Small intestine (tissue), 16 donors: ENCODE measurements at places on chromosomes 4 and X. TPM values are rescaled to one million over a fixed set of nuclear protein-coding genes. Genes with fewer than 3 reads are reported as not detected.

The GLRB gene
- 1.8 TPM for polyA plus RNA-seq

The SMIM10L2A gene
- not detected for polyA plus RNA-seq

The NWD2 gene
- 0.01 TPM for polyA plus RNA-seq

GRCh38 chr4:166197166-166197565 lies 324.1 kb downstream of the TLL1 start:
- H3K36me3 ChIP-seq, result no peaks in the 10 kb centered on the region
- no peak overlapping the region for H3K4me3 ChIP-seq
- H3K27me3 ChIP-seq, result no peaks in the 10 kb centered on the region
- H3K4me1 ChIP-seq, result no peaks in the 10 kb centered on the region

DNA sequence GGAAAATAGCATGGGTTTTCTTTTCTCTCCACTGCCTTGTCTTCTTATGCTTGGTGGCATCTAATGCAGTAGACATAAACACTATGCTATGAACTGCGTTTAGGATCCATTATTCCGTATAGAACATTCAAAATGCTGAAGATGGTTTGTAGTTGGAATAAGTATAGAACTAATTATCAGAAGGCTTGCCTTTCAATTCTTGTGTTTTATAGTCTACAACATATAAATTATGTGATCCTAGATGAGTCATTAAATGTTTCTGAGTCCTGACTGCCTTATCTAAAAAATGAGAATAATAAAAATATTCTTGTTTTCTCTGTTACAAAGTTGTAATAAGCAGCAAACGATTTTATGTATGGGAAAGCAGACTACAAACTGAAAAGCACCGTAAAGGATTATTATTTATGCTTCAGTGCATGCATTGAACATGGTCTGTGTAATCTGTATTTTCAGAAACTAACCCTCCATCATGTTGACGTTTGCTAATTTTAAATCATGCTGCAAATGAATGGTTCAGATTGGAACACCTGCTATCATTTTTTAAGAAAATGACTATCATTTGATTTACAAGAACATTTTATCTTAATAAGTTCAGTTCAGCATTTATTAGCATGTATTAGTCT lies 335.9 kb upstream of the AADAT start:
- H3K27me3 ChIP-seq, result no peaks in the 10 kb centered on the region
- no peak overlapping the region for H3K4me3 ChIP-seq
- no peaks in the 10 kb centered on the region for H3K36me3 ChIP-seq
- H3K4me1 ChIP-seq, result no peaks in the 10 kb centered on the region

DNA sequence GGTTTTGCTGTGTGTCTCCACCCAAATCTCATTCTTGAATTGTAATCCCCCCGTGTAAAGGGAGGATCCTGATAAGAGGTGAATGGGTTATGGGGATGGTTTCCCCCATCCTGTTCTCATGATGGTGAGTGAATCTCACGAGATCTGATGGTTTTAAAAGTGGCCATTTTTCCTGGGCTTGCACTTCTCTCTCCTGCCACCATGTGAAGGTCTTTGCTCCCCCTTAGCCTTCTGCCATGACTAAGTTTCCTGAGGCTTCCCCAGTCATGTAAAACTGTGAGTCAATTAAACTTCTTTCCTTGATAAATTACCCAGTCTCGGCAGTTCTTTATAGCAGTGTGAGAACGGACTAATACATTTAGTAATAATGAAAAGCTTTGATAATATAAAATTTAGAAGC lies 46.9 kb downstream of the ANTXR2 start:
- no peaks in the 10 kb centered on the region for H3K4me1 ChIP-seq
- no peak overlapping the region for H3K27ac ChIP-seq
- H3K36me3 ChIP-seq, result peaks cover 4% of the 10 kb centered on the region
- no peaks in the 10 kb centered on the region for H3K27me3 ChIP-seq

DNA sequence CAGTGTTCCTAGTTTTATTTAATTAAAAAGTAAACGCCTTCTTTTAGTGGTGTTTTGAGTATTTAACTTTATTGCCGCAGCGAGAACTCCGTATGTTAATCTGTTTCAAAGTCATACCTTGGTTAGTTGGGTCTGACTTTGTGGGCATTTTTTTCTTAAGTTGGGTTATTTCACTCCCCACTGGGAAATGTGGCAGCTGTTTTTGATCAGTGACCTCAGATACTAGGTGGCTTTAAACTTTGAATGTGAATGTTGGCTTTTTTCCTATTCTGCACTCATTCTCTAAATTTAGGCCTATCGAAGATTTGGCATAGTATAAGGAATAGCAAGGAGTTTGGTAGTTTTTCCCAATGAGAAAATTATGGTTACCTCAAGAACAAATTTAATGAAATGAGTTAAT lies 85.9 kb downstream of the FIP1L1 start:
- H3K27me3 ChIP-seq, result no peaks in the 10 kb centered on the region
- no peaks in the 10 kb centered on the region for H3K4me1 ChIP-seq
- H3K36me3 ChIP-seq, result no peaks in the 10 kb centered on the region
- no peak for DNase-seq
- H3K27ac ChIP-seq, result no peak overlapping the region

- no peaks in the 10 kb centered on the region for H3K4me1 ChIP-seq
- no peak for DNase-seq
- no peak overlapping the region for H3K4me3 ChIP-seq
- no peaks in the 10 kb centered on the region for H3K36me3 ChIP-seq
Observed at GRCh38 chr4:73815145-73815544, 21.3 kb upstream of the CXCL6 start.

DNA sequence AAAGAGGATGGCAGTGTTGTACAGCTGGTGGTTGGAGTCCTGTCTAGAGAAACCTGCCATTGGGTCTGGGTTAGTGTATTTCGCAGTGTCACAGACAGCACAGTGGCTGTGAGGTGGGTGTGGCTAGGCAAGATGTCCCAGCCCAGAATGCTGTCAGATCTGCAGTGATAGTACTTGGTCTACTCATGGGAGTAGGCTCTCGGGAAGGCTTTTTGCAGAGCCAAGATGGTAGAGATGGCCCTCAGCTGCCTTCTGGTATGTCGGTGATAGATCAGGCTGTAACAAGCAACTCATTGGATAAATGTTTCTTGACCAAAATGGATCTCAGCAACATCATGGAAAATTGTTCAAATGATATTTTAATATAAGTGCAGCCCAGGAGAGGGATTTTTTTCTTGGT lies 84.3 kb upstream of the WDR1 start:
- H3K27me3 ChIP-seq, result no peaks in the 10 kb centered on the region
- H3K36me3 ChIP-seq, result no peaks in the 10 kb centered on the region

GRCh38 chr4:1463088-1463926 lies 57.1 kb upstream of the NKX1-1 start:
- no peaks in the 10 kb centered on the region for H3K4me1 ChIP-seq
- H3K27me3 ChIP-seq, result peaks cover 44% of the 10 kb centered on the region
- H3K36me3 ChIP-seq, result no peaks in the 10 kb centered on the region
- no peak for DNase-seq
- no peak overlapping the region for H3K4me3 ChIP-seq

- H3K4me3 ChIP-seq, result no peak overlapping the region
- no peaks in the 10 kb centered on the region for H3K36me3 ChIP-seq
- no peaks in the 10 kb centered on the region for H3K4me1 ChIP-seq
- H3K27me3 ChIP-seq, result no peaks in the 10 kb centered on the region
- DNase-seq, result no peak
- H3K27ac ChIP-seq, result no peak overlapping the region
Observed at GRCh38 chrX:128460835-128461234, 408.6 kb upstream of the ACTRT1 start.

DNA sequence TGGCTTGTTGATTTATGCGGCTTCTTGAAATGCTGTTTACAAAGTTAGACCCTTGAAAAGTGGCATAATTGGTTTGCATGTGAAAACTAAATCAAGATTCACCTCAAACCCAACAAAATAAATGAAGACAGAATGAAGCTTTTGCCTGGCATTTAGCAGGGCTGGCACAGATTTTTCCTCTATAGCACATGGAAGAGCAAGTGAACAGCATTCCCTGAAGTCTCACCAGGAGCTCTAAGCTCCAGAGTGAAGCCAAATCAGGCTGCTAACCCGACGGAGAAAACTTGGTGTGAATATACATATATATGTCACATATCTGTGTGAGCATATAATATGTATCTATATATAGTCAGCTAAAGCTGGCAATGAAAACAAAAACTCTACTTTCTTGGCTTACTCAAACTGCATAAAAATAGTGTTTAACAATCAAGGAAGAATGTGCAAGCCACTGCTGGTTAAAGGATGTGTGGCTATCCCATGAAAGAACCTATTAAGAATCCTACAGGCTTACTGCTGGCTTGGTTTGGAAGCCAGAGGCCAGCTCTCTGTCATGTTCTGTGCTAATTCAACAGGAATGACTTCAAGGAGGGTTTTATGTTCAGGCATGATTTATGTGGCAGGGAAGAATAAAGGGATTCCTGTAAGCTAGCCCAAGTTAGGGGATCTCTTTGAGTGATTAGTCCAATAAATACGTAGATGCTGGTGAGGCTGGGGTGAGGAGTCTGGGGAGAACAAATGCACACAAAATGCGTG lies 69.9 kb downstream of the MFAP3L start:
- DNase-seq, result no peak
- no peak overlapping the region for H3K27ac ChIP-seq

GRCh38 chr4:10347815-10348214 lies 109.4 kb downstream of the ZNF518B start:
- no peak overlapping the region for H3K4me3 ChIP-seq
- H3K27ac ChIP-seq, result no peak overlapping the region
- H3K4me1 ChIP-seq, result no peaks in the 10 kb centered on the region
- no peak for DNase-seq
- peaks cover 1% of the 10 kb centered on the region for H3K27me3 ChIP-seq

DNA sequence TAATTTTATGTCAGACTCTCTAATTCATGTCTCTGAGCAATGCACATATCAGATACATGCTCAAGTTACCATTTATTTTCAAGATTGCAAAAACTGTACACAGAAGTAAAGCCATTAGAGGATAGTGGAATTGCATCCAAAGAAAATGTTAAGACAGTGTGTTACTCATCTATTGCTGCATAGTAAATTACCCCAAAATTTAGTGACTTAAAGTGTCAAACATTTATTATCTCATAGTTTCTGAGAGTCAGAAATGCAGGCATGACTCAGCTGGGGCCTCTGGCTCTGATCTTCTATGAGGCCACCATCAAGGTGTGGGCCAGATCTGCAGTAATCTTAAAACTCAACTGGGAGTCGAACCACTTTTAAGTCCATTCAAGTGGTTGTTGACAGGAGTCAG lies 275.2 kb downstream of the QDPR start:
- no peak overlapping the region for H3K27ac ChIP-seq
- no peak overlapping the region for H3K4me3 ChIP-seq
- no peaks in the 10 kb centered on the region for H3K4me1 ChIP-seq
- no peak for DNase-seq
- H3K27me3 ChIP-seq, result no peaks in the 10 kb centered on the region

GRCh38 chr4:125140966-125141495 lies 173.7 kb upstream of the FAT4 start:
- no peaks in the 10 kb centered on the region for H3K4me1 ChIP-seq
- H3K27ac ChIP-seq, result no peak overlapping the region
- H3K4me3 ChIP-seq, result no peak overlapping the region
- no peaks in the 10 kb centered on the region for H3K27me3 ChIP-seq

DNA sequence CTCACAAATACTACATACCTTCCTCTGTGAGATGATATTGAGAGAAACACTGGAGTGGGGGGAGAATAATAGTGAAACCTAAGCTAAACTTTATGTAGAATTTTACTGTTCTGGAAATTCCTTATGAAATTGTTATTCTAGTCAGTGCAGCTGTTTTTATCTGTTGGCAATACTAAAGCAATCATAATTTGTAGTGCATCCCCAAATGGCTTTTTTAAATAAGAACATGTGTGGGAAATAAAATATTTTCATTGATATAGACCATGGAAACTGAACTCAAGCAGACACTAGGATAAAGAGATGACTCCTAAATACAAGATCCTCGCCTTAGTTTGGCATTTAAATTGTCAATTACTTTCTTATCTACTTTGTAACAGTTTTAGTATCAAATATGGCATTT lies 51.1 kb downstream of the SEC24D start:
- peaks cover 9% of the 10 kb centered on the region for H3K36me3 ChIP-seq
- no peaks in the 10 kb centered on the region for H3K4me1 ChIP-seq
- H3K4me3 ChIP-seq, result no peak overlapping the region
- H3K27ac ChIP-seq, result no peak overlapping the region
- no peaks in the 10 kb centered on the region for H3K27me3 ChIP-seq
- no peak for DNase-seq

GRCh38 chr4:78951862-78952472 lies 12.7 kb upstream of the PAQR3 start:
- H3K27me3 ChIP-seq, result no peaks in the 10 kb centered on the region
- no peak overlapping the region for H3K27ac ChIP-seq
- no peaks in the 10 kb centered on the region for H3K4me1 ChIP-seq
- peak; percentile 59 for DNase-seq

- H3K27me3 ChIP-seq, result no peaks in the 10 kb centered on the region
- peaks cover 6% of the 10 kb centered on the region for H3K36me3 ChIP-seq
- no peak overlapping the region for H3K4me3 ChIP-seq
- no peak overlapping the region for H3K27ac ChIP-seq
Observed at GRCh38 chr4:122901247-122902010, 21.0 kb downstream of the NUDT6 start.

DNA sequence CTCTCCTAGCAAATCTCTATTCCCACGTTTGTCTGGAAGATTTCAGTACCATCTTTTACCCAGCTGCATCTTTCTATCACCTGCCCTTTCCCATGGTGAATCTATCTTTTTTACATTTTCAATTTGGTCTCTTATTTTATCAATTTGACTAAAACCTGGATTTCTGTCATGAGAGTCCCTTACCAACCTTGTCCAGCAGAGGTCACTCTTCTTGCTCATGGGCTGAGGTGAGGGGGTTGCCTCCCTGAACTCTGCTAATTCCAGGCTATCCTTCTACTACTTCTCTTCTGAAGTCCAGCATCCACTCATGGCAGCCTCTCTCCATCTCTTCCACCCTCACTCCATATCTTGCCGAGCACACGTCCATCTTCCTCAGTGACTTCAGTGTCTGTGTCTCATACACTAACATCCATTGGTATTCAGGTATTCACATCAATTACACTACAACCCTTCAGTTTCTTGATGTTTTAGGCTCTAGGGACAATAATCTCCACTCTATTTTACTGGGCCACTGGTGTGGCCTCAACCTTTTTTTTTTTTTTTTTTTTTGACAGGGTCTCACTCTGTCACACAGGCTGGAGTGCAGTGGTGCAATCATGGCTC lies 17.8 kb upstream of the ZNF827 start:
- H3K27ac ChIP-seq, result no peak overlapping the region
- no peaks in the 10 kb centered on the region for H3K4me1 ChIP-seq
- no peaks in the 10 kb centered on the region for H3K36me3 ChIP-seq
- no peak overlapping the region for H3K4me3 ChIP-seq

DNA sequence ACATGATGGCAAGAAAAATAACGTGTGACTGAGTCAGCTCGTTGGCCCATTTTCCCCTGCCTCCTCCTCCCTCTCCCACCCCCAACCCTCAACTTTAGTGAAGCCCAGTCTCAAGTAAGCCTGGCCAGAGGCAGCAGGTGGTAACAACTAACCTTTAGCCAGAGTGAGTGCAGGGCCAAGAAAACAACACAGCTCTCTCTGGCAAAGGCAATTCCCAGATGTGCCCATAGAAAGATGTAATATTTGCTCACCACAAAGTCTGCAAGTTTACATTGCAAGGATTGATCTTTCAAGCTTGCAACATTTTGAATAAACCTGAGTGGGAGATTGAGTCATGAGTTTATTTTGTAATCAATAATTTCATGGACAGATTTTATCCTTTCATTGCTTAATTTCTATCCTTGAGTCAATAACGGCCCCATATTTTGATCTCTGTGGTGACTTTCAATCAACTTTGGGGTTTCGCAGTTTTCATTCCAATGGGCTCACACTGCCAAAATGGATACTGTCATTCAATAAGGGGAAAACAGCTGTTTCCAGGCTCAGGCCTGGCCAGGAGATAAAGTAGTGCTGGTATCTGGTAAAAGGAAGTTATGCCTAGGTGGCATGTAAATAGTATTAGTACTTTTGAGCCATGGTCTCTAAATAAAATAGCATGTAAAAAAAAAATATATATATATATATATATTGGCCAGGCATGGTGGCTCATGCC lies 130.7 kb upstream of the TMEM164 start:
- no peak overlapping the region for H3K4me3 ChIP-seq
- H3K4me1 ChIP-seq, result no peaks in the 10 kb centered on the region
- H3K27me3 ChIP-seq, result no peaks in the 10 kb centered on the region
- H3K27ac ChIP-seq, result no peak overlapping the region
- H3K36me3 ChIP-seq, result no peaks in the 10 kb centered on the region
